ENCODE measurements at places on chromosomes 7 and 10.

GRCh38 chr7:149859369-149859768 is 14.4 kb upstream of the ATP6V0E2 start:
- DNase-seq, result no peak

DNA sequence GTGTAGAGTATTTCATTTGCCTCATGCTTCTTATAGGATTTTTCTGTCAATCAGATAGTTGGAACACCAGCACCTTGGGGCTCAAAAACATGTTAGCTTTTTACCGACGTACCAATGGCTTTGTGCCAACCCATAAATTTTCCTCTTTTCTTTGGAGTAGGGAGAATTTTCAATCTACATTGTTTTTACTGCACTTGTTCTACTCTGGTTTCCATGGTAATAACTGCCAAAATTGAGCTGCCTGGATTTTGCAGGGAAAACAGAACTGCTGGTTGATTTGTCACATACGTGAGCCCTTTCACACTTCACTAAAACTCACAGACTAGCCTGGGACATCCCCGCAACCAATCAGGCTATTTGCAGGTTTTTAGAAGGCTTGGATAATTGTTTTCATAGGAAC is 189.7 kb downstream of the ARHGAP21 start:
- DNase-seq, result no peak

DNA sequence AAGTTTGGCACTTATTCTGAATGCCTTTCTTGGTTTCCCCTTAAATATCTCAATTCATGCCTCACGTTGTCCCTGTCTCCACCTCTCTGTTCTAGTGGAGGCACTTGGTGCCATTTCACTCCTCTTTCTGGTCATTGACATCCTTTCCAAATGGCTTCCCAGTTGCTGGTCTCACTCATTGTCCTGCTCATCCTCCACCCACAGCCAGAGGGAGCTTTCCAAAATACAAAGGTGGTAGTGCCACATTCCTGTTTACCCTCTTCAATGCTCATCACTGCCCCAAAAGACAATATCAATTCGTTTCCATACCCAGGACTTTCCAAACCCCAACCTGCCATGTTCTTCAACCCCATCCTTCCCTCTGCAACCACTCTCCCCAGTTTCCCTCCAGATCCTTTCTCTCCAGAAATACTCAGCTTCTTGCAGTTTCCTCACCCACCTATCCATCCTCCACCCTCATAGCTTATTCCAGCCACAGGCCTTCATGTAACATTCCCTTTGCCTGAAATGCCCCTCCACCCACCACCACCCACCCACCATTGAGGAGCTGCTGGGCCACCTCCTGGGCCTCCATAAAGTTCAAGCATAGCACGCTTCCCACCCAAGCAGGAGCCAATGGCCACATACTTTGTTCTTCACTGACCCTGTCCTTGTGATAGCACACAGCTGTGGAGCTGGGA is 63.1 kb upstream of the ADRB1 start:
- no peak for DNase-seq

DNA sequence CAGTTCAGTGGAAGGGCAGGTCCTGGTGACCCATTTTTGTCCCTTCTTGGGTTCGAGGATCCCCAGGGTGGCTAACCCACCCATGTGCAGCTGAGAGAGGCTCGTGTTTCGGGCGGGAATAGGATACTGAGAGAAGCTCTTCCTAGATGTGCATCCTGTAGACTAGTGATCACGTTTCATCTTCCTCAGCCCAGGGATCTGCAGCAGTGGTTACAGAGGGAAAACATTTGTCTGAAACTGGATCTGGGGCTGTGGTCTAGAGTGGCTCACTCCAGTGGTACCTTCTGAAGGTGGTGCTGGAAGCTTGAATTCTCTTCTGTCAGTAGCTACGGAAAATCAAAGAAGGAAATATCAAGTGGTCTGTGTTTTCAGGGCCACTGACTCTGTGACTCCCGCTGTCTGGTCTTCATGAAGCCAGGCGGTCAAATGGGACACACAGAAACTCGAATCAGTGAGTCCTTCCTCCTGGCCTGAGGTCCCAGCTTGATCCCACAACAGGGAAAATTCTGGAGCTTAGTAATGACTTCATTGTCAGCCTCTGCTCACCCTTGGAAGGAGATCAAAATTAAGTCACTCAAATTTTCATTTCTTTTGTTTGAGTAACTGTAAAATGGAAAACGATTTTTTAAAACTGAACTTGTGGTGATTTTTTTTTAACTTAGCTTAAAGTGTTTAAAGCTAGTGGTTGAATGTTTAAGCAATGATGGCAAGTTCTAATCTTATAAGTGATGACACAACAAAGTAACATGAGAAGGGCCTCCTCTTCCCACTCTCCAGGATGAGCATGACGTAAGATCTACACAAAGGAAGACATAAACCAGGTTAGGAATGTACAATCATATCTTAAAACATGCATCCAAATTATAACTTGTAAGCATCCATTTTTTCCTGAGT is 469.3 kb upstream of the KLF6 start:
- no peak for DNase-seq

DNA sequence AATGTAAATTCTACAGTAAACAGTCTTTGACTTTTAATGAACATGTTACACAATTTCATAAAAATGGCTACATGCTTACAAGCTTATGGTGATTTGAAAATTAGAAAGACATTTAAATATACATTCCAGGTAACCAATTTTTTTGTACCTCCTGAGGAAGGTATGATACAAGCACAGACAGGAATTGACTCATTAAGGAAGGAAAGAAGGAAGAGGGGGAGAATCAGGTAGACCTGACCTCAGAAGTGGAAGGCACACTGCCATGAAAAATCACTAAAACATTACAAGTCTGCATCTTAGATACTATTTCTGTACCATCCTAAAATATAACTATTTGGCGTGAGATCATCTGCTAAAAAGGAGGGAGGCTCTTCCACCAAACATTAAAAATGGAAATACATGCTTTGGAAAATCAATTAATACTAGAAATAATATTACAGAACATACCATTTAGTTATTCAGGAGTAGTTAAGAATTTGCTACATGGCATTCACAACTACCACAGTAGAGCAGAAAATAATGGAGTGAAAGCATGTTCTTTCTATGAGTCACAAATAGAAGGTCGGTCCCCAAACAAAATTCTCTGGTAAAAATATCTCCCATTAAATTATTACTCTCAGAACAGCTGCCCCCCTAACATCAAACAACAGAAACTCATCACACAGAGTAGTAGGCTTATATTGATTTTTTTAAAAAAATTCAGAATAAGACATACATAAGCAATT is 15.2 kb downstream of the RAB11FIP2 start:
- no peak for DNase-seq

- no peak for DNase-seq
Measured at GRCh38 chr10:29648983-29649268, 14.2 kb upstream of the SVIL start.

DNA sequence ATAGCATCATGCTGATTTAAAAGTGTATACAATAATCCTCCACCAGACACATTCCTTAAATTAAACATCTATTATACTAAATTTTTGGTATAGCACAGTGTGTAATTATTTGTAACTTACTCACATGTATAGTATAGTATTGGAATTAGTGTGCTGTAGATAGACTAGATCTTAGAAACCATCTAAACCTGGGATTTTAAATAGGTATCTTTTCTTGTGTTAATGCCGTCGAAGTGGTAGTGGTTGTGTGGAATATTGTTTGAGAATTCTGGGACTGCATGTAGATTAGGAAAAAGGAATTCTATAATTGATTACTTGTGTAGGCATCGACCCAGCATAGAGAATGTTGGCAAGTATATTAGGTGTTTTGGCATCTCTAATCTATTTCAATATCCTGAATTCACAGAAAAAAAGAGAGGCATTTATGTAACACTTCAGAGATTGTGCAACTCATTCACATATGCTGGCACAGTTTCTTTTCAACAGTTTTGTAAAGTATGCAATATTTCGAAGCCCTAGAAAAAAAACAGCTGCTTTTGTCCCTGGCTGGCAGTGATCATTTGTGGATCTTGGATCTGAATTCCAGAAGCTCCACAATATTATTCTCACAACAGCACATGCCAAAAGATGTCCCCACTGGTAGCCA is 145.5 kb upstream of the AGR3 start:
- no peak for DNase-seq

GRCh38 chr10:103703941-103704919 is 151.1 kb downstream of the SH3PXD2A start:
- DNase-seq, result no peak

DNA sequence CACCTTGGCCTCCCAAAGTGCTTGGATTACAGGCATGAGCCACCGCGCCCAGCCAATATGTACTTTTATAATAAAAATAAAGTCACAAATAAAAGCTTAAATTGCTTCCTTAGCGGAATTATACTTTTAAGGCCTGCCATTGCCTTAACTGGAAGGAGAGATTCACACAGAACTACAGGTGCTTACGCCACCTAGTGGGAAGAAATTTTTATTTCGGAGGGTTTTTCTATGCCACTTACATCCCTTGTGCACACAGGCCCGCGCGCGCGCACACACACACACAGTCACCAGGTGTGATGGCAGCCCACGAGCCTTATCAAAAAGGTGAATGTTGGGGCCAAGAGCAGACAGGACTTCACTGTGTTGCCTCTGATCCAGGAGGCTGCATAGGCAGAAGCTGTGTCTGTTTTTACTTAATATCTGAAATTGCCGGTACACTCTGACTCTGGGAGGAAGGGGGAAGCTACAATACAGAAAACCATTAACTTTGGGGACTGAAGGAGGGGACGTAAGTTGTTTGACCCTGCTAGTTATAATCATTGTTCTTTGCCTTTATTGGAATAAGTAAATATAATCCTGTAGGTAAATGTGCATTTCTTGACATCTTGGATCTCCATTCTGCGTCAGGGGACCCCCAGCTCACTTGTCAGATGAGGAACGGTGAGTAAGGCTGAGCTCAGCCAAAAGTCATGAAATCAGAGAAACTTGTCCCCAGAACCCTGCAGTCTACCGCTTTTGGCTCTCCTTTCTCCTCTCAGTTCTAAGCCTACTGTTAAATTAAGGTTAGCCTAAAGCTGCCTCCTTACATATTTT is 87.1 kb downstream of the SLC16A9 start:
- no peak for DNase-seq

GRCh38 chr7:17038160-17038782 is 156.5 kb upstream of the AGR3 start:
- no peak for DNase-seq

- DNase-seq, result no peak
Measured at GRCh38 chr10:106780632-106781031, 383.9 kb downstream of the SORCS1 start.

GRCh38 chr10:27774831-27775230 is 29.2 kb upstream of the MKX start:
- no peak for DNase-seq

GRCh38 chr10:108465871-108466641 is 1301.5 kb upstream of the SORCS1 start:
- DNase-seq, result no peak

- DNase-seq, result no peak
Measured at GRCh38 chr10:116146372-116147140, 126.5 kb downstream of the GFRA1 start.

- DNase-seq, result no peak
Measured at GRCh38 chr10:93514521-93514920, 18.1 kb downstream of the CEP55 start.

- DNase-seq, result no peak
Measured at GRCh38 chr10:101241840-101242707, 12.8 kb upstream of the LBX1 start.

- DNase-seq, result no peak
Measured at GRCh38 chr10:126087153-126087680, 190.9 kb downstream of the FANK1 start.

DNA sequence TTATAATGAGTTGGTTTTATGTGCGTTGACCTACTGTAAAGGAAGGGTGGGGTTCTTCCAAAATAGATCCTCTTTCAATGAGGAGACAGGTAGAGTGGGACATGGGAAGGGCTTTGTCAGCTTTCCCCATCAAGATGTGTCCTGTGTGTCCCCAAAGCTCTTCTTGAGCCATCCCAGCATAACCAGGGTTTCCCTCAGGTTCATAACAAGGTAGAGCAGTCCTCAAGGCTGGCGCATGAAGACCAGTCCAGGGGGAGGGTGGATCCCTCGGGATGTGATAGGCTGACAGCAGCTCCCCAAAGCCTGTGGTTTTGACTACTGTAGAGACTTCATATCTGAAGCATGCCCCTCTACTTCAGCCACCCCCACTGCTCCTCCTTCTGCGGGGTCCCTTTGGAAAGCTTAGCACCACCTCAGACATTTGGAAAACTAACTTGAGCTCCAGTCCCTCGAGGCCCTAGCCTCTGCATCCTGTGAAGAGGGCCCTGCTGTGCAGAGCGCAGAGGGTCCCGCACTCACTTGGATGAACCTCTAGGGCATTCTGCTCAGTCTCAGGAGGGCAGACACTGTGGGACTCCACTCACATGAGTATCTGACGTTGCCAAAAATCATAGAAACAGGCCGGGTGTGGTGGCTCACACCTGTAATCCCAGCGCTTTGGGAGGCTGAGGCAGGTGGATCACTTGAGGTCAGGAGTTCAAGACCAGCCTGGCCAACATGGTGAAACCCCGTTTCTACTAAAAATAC is 1.1 kb upstream of the GIMAP8 start:
- no peak for DNase-seq

DNA sequence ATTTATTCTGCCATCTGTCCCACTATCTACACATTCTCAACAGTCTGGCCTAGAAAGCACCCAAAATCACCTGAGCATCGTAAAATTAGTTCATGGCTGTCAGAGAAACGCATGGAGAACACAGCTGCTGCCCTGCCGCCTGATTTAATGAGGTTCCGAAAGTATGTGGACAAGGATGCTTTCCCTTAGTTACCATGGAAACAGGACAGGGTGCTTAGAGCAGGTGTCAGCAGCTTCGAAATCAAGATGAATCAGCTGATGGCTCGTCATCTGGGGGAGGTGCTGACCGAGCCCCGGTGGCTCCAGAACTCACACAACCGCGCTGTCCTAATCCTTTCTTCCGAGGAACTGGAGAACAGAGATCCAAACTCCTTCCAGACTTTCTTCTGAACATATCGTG is 151.5 kb downstream of the TEX36 start:
- no peak for DNase-seq

GRCh38 chr10:57743711-57744110 is 524.0 kb downstream of the IPMK start:
- DNase-seq, result no peak

GRCh38 chr7:140315498-140316164 is 82.7 kb downstream of the SLC37A3 start:
- no peak for DNase-seq

GRCh38 chr10:58807629-58808022 is 295.0 kb downstream of the BICC1 start:
- DNase-seq, result no peak

DNA sequence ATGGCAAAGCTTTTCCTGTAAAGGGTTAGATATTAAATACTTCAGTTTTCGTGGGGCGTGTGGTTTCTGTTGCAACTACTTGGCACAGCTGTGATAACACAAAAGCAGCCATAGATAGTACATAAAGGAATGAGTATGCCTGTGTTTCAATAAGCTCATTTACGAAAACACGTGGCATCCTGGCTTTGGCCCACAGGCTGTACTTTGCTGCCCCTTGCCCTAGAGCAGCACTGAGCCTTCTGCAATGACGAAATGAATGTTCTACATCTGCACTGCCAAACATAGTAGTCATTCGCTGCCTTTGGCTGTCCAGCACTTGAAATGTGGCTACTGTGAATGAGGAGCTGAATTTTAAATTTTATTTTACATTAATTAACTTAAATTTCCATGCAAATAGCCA is 376.2 kb upstream of the TPK1 start:
- DNase-seq, result no peak

GRCh38 chr10:133088956-133089800 is 1.5 kb downstream of the ADGRA1 start:
- no peak for DNase-seq
